ENCODE measurements at places on chromosomes 1 and 21.

- no peak for ATAC-seq
These were observed 25.3 kb downstream of the ACTA1 start for GRCh38 chr1:229408458-229409037.

GRCh38 chr1:167503626-167504466 is 14.5 kb downstream of the CD247 start:
- no peak for ATAC-seq

GRCh38 chr1:206507284-206508129 is at the start of gene RASSF5:
Gene RASSF5, plus strand, starts transcription at chr1:206507531. Its CDS starts 72 bp downstream, at chr1:206507603.
- ATAC-seq = peak; percentile 82

- no peak for ATAC-seq
These were observed 116.9 kb downstream of the KCNK1 start for GRCh38 chr1:233730809-233731208.

- ATAC-seq = no peak
These were observed 2.8 kb downstream of the MYCL start for GRCh38 chr1:39898648-39899603.

DNA sequence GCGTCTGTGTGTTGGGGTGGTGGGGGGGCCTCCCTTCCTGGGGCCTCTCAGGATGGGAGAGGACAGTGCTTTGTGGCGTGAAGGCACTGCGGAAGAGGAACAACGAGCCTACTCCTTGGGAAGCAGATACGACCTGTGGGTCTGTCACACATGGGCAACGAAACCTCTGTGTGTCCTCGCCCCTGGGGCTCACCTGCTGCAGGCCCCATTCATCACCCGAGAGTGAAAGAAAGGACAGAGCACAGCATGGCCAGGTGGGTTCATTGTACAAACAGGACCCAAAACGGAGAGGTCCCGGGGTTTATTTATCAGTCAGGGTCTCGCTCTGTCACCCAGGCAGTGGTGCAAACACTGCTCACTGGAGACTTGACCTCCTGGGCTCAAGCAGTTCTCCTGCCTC is 40.1 kb upstream of the LIN9 start:
- ATAC-seq = no peak

- no peak for ATAC-seq
These were observed 112.6 kb downstream of the ADAMTS1 start for GRCh38 chr21:26732432-26733221.

- ATAC-seq = no peak
These were observed 297.2 kb downstream of the OMA1 start for GRCh38 chr1:58249388-58249736.

GRCh38 chr1:192225703-192226102 is 67.4 kb downstream of the RGS18 start:
- no peak for ATAC-seq

GRCh38 chr1:21762022-21762404 is 20.9 kb downstream of the USP48 start:
- ATAC-seq = no peak

GRCh38 chr1:25210728-25211127 is 21.6 kb downstream of the SYF2 start:
- ATAC-seq = no peak

GRCh38 chr21:44846224-44846484 is 27.3 kb downstream of the PTTG1IP start:
- ATAC-seq = no peak

DNA sequence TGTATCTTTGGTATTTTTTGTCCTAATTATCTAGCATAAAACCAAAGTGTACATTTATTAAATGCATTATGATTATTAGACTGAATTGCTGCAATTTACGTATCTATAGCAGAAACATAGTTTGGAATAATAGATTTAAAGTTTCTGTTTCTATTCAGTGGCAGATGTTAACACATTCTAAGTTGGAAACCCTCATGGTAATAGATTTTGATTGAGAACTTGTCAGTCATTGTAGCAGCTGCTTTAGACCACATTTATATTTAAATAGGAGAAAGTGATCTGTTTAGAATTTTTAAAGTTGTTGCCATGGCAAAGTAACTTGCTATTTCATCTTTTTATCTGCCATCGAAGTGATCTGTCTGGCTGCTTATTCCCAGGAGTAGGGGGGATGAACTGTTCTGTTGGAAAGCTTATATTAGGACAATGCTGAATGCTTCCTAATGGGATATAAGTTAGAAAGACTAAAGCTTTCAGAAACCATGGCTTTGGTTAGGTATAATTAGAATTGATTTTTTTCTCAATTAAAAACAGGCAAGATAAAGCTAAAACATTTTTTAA is 61.6 kb downstream of the HS2ST1 start:
- ATAC-seq = no peak

DNA sequence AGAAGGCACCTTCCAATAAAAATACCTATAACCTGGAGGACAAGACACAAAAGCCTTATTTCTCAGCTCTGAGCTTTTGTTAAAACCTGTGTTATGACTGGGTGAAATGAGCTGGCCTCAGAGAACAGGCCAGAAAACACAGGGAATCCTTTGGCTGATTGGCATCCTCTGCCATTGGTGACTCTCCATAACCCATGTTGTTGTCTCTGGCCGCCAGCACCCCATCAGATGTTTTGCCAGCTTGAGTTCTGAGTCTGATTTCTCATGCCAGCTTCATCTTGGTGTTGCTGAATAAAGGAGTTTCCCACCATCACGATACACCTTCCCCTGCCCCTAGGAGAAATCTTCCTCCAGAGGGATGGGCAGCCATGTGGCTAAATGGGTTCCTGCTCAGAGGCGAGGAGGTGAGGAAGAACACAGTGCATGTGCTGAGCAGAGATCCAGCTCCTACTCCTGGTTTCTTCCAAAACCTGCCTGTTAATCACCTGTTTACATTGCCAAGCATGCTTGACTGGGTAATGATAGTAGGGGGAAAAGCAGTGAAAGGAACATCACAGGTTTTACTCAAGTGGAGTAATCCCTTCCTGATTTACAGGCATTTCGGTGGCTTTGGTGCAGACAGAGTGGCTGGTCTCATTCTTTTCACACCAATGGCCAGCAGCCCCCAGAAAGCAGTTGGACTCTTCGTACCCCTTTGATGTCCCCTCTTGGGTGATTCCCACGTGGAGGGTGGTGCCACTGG is 109.8 kb downstream of the ROR1 start:
- ATAC-seq = no peak

DNA sequence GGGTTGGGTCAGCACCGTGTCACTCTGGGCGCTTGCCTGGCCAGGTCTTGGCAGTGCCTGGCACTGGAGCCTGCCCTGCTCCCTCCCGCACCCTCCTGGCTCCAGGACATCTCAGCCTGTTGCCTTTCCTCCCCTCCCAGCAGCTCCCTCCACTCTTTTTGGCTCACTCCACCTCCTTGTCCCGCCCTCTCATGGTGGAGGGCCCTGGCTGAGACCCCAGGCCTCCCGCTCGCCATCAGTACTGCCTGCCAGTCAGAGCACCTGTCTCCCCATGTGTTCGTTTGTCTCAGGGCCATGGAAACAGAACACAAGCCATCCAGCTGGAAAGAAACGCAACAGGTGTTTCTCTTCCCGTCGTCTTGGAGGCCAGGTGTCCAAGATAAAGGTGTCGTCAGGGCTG is 61.0 kb downstream of the B3GALT5 start:
- no peak for ATAC-seq

- ATAC-seq = peak; percentile 31
These were observed 19.4 kb downstream of the ABCG1 start for GRCh38 chr21:42238185-42238934.

GRCh38 chr1:223355699-223356098 is 8.3 kb downstream of the SUSD4 start:
- no peak for ATAC-seq

- no peak for ATAC-seq
These were observed 15.3 kb upstream of the PYHIN1 start for GRCh38 chr1:158916085-158916484.

DNA sequence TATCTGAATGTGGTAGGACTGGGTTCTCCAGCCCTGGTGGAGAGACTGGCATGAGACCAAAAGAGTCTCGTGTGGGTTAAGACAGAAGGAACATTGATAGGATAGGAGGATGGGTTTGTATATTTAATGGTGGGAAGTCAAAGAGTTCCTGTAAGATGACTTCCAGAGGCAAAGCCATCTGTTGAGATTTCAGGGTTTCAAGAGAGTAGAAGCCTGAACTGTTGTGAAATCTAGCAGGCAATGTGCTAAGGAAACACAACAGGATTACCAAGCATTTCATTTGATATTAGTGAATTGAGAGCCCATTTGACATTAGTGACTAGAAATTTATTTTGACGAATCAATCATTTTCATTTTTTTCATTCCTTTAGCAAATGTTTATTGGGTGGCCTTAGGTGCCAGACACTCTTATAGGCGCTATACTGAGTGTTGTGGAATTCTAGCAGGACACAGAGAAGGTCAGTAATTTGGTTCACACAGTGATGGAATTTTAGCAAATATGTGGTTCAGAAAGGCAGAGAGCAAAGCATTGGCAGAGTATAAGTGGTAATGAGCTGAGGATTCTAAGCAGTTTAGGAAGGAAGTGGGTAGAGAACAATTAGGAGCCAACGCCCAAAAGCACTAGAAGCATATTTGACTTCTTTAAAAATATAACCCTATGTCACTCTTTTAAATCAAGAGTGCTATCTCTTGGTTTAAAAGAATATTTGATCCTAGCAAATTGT is 149.3 kb downstream of the AK5 start:
- no peak for ATAC-seq

GRCh38 chr1:10401281-10401680 is 2.4 kb downstream of the PGD start:
- ATAC-seq = no peak

GRCh38 chr1:229892515-229893117 is 174.4 kb upstream of the GALNT2 start:
- ATAC-seq = no peak

DNA sequence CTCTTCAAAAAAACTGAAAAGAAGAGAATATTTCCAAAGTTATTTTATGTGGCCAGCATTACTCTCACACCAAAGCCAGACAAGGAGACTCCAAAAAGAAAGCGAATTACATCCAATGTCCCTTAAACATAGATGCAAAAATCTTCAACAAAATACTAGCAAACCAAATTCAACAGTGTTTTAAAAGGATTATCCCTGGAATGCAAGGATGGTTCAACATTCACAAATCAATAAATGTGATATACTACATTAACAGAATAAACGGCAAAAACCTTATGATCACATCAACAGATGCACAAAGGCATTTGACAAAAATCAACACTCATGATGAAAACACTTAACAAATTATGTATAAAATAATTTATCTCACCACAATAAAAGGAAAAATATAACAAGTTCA is 207.8 kb downstream of the DENND1B start:
- ATAC-seq = no peak

DNA sequence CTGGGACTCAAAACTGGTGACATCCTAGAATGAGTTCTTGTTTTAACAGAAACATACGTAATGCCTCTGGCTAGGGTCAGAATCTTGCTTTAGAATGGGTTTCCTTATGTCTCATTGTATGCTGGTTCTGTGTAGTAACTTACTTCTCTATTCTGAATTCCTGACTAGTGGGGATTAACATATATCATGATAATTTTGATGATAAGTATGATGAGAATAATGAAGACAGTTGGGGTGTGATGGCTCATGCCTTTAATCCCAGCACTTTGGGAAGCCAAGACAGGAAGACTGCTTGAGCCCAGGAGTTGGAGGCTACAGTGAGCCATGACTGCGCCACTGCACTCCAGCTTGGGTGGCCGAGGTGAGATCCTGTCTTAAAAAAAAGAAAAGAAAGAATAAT is 31.7 kb upstream of the CDC42BPA start:
- no peak for ATAC-seq

GRCh38 chr1:93591676-93592550 is 89.7 kb downstream of the BCAR3 start:
- no peak for ATAC-seq

GRCh38 chr1:17008208-17008855 is 3.4 kb downstream of the ATP13A2 start:
- no peak for ATAC-seq
